SK-MEL-5 (cell line): ENCODE measurements at places on chromosomes 11 and 22.
A peak's percentile ranks its signal among the peaks of the same experiment; 100 is the strongest.

DNA sequence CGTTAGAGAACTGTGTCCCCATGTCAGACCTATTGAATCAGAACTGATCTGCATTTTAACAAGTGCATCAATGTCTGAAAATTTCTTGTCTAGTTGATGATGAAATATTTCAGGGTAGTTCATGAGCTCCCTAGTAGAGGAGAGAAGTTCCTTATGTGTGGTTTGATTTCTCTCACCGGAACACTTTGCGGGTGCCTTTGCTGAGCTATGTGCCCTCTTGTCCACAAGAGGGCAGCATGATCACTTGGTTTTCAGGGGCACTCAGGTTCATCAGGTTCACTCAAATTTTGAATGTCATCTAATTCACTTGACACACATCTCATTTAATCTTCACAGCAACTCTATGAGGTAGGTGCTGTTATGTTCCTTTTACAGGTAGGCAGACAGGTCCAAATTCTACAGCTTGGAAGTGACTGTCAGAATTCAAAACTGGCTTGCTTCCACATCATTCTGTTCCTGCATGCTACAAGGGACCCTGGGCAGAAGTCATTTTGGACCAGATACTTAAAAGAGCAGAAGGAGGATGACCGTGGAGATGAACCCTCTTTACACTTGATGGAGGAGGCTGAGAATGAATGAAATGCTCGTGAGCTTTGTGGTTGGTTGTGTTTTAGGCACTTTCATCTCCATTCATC, 55.6 kb downstream of the P4HA3 start:
- DNase-seq: peak; percentile 80

- DNase-seq: peak; percentile 79
These were observed 212.7 kb upstream of the CADM1 start for GRCh38 chr11:115716601-115717529.

DNA sequence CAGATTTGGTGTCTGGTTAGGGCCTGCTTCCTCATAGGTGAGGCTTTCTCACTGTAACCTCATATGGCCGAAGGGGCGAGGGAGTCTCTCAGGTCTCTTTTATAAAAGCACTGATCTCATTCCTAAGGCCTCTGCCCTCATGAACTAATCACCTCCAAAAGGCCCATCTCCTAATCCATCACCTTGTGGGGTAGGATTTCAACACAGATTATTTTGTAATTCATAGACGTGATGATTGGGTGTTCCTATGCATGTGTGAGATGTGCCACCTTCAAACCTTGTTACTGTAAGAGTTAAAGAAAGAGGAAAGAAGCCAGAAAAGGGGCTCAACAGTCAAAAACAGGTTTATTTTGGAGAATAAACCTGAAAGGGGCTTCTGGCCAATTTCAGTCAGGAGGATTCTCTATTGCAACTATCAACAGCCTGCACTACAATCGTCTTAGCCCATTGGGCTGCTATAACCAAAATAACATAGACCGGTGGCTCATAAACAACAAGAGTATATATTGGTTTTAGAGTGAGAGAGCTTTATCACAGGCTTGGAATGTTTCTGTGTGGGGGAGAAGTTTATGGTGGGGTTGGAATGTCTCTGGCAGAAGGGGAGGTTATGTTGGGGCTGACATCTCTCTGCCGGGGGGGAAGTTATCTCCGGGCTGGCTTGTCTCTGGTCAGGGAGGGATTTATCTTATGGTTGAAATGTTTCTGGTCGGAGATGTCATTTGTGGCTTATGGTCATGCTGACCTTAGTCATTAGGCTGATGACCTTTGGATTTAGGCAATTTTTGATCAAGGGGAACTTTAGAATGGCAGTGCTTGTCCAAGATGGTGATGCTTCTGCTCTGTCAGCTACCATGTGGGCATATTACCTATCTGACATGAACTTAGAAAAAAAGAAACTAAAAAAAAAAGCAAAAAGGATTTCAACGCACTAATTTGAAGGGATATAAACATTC, 35.1 kb downstream of the CSF2RB start:
- no peak for DNase-seq

DNA sequence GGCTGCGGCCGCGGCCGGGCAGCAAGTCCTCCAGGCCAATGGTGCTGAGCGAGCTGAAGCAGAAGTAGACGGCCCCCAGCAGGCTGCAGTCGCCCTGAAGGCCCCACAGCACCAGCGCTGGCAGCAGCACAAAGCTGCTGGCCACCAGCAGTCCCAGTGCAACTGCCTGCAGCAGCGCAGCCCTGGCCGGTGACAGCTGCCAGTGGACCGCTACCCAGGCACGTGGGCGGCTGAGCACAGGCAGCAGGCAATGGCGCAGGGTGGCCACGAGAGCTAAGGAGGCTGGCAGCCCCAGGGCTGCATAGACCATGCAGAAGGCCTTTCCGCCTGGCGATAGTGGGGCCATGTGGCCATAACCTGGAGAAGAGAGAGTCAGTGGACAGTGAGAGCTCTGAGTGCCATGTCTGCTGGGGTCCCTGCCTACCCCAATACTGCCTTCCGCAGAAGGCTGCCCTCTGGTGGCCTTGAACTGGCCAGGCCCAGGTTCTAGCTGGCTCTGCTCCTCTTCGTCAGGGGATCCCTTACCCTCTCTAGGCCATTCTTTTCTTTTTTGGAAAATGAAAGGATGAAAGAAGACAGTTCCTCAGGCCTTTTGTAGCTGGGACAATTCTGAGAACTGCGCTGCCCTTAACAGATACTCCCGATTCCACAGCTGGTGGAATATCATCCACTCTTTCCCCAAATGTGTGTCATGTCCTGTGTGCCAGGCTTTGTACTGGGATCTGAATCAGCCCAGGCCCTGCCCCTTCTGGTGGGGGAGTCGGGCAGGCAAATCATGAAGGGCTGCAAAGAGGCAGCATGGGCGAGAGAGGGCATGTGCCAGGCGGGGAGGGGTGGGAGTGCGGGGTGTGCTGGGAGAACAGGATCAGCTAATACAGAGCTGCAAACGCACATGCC, 1.8 kb downstream of the KCNK7 start:
- DNase-seq: peak; percentile 39

DNA sequence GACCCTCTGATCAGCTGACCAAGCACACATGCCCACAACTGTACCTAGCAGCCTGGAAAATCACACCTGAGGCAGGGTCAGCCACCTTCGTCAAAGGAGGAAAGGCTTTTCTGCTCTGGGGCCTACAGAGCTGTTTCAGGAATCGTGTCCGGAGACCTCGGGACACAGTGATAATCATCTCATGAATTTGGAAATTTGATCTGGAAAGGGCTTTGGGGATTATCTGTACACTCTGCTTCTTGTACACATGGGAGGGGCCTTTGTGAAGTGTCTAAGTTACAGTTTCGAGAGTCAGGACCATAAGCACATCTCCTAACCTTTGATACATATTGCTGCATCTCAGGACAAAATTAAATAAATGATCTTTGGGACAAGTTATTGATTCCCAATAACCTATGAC, 1421.2 kb upstream of the TENM4 start:
- no peak for DNase-seq

- DNase-seq: peak; percentile 73
These were observed 12.3 kb downstream of the ARFGAP3 start for GRCh38 chr22:42844756-42845155.

GRCh38 chr22:31635638-31636306, 26.2 kb downstream of the PISD start:
- DNase-seq: no peak

- no peak for DNase-seq
These were observed 80.6 kb upstream of the TIMP3 start for GRCh38 chr22:32720924-32721323.

GRCh38 chr11:27405134-27405533, 42.1 kb upstream of the CCDC34 start:
- DNase-seq: no peak

GRCh38 chr11:65842144-65842543, 8.4 kb downstream of the SNX32 start:
- DNase-seq: no peak

- no peak for DNase-seq
These were observed 29.0 kb downstream of the SHANK3 start for GRCh38 chr22:50701428-50702154.

DNA sequence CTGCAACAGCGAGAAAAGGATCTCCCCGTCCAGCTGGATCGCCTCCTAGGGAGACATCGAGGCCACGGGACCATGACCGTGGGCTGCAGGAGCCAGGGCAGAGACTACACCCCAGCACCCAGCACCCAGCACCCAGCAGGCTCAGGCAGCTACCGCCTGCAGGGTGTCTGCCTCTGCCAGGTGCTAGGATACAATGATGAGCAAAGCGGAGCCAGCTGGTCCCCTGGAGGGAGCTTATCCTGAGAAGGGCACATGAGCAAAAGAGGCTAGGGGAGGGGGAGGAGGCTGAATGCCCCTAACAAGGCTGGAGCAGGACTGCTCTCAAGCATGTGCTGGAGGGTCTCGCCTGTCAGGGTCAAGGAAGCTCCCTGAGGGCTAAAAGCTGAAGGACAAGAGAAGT, 4.8 kb upstream of the CASTOR1 start:
- DNase-seq: no peak

- DNase-seq: peak; percentile 40
These were observed 139.0 kb downstream of the ETS1 start for GRCh38 chr11:128448200-128448886.

DNA sequence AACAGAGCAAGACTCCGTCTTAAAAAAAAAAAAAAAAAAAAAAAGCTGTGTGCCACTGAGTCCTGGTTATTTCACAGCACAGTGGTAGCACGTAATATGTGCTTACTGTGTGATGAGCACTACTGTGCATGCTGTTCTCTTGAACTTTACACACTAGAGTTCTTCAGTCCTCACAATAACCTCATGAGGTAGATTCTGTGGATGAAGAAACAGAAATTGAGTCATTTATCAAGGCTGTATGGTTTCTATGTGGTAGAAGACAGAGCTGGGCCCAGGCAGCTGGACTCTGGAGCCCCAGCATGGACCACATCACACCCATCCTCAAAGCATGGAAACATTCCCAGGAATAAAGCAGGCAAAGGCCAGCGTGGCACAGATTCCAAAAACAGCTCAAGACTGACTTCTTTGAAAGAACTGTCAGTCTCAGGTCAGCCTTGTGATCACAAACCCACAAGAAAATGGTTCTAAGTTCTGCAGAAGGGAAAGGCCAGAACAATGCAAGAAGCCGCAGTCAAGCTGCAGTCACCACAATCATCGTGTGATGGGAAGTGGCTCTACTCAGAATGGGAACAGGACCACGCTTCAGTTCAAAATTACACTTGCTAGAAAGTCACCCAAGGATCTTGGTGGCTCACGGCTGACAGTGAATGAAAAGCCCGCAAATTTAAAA, 49.5 kb downstream of the MICAL3 start:
- DNase-seq: peak; percentile 84

- no peak for DNase-seq
These were observed 88.1 kb downstream of the MAML2 start for GRCh38 chr11:96254854-96255253.

DNA sequence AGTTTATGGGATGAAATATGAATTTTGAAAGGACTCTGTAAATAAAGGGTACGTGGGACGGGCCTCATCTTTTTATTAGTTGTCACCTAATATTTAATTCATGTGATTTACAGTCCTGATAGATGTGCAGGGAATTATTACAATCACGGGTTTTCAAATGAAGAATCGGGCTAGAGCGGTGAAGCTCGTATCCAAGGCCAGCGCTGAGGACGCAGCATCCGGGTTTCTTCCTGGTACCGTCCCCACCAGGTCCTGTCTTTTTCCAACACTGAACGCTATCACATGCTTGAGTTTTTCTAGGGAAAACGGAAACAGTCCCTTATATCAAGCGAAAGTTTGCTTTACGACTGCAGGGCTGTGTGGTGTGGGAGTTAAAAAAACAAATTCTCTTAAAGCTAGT, 787 bp downstream of the SMDT1 start:
- DNase-seq: peak; percentile 48

GRCh38 chr11:59501931-59502330, 1.4 kb upstream of the OR4D11 start:
- no peak for DNase-seq

DNA sequence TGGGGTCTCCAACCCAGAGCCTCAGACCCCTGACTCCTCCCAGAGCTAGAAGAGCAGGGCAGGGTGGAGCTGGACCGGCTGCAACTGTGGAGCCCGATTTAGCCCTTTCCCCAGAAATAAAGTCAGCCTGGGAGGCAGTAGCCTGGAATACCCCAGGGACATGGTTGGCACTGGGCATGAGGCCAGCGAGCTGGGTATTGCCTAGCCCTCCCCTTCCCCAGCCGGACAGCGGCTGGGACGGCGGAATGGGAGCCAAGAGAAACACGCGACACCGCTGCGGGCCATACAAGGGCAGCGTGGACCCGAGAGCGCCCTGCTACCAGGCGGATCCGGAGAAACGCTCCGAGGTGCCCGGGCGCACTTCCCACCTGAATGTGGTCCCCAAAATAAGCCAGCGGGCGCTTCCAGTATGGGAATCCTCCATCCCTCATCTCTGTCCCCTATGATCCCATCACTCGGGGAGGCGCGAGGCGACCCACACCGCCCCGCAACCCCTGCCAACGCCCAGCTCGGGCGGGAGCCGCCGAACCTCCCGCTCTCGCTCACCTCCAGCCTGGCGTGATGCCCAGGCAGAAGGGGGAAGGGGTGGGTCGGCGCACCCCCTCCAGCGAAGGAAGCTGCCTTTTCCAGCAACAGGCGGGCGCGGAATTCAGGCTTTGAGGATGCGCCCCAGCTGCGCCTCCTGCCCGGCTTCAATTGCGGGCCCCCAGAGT, 758 bp downstream of the MCAM start:
- peak; percentile 52 for DNase-seq

DNA sequence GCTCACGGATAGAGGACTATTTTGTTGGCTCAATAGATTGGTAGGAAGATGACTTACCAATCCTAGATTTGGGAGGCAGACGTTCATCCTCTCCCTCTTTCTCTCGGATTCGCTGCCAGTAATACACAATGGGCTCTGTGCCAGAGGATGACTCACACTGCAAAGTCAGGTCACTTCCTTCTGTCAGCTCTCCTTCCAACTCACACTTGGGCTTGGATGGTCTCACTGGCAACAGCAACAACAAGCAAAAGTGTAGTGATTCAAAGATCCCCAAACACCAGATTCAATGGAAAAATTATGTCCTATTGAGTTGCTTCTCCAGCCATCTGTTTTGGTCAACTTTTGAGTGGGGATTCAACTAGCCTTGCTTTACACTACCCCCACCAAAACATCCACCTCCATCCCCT, 21.7 kb upstream of the HSPA8 start:
- peak; percentile 53 for DNase-seq

- DNase-seq: no peak
These were observed 16.7 kb downstream of the RNH1 start for GRCh38 chr11:490186-490929.

- DNase-seq: no peak
These were observed 3.3 kb downstream of the DRAP1 start for GRCh38 chr11:65922565-65922964.
